Breast epithelium (tissue), 4 donors: ENCODE measurements at places on chromosomes 13 and 19. TPM values are rescaled to one million over a fixed set of nuclear protein-coding genes. Genes with fewer than 3 reads are reported as not detected.

DNA sequence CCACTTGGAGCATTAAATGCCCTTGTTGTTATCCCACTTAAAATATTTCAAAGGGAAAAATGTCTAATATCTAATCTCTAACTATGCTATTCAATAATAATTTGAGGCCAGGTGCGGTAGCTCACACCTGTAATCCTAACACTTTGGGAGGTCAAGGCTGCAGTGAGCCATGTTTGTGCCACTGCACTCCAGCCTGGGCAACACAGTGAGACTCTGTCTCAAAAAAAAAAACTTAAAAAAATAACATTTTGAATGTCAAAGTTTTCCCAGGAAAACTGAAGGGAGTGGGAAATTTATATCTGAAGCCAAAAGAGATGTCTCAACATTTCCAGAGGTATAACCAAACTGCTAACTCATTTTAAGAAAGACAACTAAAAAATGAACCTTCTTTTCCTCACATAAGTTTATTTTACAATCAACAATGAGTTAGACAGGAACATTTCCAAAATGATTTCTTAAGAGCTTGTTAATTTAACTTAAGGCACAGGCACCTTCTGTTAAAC is 47.9 kb downstream of the CAB39L start:
- DNase-seq = no peak

FGF22 gene
- 0.48 TPM for total RNA-seq

TTC9B gene
- not detected for total RNA-seq

KCNN4 gene
- 28.2 TPM for total RNA-seq

GRCh38 chr13:65756071-65756671 is 1474.0 kb downstream of the PCDH9 start:
- DNase-seq = no peak

OR10H1 gene
- not detected for total RNA-seq

- DNase-seq = no peak
These were observed 110.5 kb downstream of the COG6 start for GRCh38 chr13:39765801-39766463.

GRCh38 chr13:36997716-36998427 is 1.3 kb downstream of the ALG5 start:
- no peak for DNase-seq

SLC25A41 gene
- not detected for total RNA-seq

PEX11G gene
- 5.4 TPM for total RNA-seq

GRCh38 chr13:32048816-32049215 is 17.2 kb downstream of the FRY start:
- DNase-seq = no peak

- DNase-seq = no peak
These were observed 41.4 kb upstream of the GPI start for GRCh38 chr19:34323433-34324204.

DNA sequence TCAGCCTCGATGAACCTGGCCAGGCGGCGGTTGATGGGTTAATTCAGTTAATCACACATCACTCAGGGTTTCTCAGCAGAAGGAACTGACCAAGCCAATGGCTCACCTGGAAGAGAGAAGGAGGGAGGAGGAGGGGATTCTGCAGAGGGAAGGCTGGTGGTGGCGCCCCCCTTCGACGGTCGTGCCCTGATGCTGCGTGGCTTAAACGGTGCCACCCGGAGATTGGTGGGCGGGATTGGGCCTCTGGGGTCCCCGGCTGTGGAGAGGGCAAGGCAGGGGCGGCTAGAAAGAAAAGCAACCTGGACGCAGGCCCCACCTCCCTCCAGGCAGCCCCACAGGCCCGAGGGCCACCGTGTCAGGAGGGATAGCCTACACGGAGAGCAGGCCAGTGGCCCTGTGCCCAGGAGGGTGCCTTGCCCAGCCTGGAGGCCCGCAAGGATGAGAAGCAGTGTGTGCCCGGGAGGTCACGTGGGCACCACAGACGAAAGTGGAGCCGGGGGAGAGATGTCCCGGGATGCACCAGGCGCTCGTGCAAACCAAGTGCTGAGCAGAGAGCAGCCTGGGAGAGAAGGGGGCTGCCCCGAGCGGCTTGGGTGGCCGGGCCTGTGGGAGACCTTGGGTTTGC is 16.0 kb downstream of the CSNK1G2 start:
- no peak for DNase-seq

ATP12A gene
- not detected for total RNA-seq

ZNF492 gene
- total RNA-seq = 1.2 TPM

PRTN3 gene
- not detected for total RNA-seq

DNA sequence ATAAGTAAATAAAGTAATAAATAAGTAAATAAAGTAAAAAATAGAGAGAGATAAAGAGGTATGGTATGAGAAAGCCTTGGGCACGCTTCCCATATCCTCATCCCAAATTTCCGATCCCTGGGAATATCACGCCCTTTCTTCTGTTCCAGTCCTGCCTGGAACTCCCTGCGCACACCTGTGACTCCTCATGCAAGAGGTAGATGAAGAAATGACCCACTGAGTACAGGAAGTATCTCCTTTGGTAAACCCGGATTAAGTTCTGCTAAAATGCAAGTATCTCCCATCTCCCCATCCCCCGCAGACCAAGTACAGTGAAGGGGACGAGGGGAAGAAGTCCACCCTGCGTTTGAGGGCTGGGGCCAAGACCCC is 399 bp upstream of the ZNF136 start:
- no peak for DNase-seq

DNA sequence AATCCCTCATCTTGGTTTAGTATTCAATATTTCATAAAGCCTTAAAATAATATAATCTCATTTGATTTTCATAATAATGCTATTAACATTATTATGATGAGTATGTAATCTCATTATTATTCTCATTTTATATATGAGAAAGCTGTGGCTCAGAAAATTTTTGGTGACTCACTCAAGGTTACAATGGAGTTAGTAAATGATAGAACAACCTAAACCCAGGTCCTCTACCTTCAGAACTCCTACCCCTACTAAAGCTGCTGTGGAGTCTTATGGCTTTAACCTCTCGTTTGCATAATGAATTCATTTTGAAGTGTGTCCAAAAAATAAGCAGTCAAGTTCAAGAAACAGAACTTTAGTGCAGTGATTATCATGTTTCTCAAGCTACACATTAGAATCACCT is 226.3 kb downstream of the TBC1D4 start:
- no peak for DNase-seq

GRCh38 chr19:34838753-34839431 is 65.9 kb upstream of the ZNF599 start:
- DNase-seq = no peak

LCP1 gene
- total RNA-seq = 94.9 TPM

DNA sequence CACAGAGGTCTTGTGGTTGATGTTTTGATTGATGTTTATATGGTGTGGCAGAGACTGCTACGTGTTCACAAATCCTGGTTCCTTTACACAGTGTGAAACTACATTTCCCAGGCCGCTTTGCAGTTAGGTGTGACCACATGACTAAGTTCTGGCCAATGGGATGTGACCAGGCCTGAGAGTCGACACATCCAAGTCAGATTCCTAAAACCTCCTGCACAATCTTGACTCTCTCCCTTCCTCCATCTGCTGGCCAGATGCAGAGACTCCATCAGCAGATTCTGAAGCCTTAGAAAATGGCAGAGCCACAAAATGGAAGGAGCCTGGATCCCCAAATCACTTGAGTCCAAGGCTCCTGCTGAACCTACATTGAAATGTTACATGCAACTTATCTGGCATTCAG is 12.6 kb downstream of the CD37 start:
- DNase-seq = no peak

ADGRE2 gene
- 1.9 TPM for total RNA-seq

- no peak for DNase-seq
These were observed 119.8 kb upstream of the STARD13 start for GRCh38 chr13:33405371-33405770.

CCDC124 gene
- total RNA-seq = 47.9 TPM

CYSLTR2 gene
- total RNA-seq = 0.33 TPM

GRCh38 chr19:48752496-48753365 is at the start of gene FUT1:
Gene FUT1 (minus strand): TSS chr19:48752641. CDS start chr19:48751281, 1,360 bp downstream.
- peak; percentile 87 for DNase-seq

CCDC8 gene
- 29.7 TPM for total RNA-seq

VSTM2B gene
- total RNA-seq = not detected

IQCN gene
- total RNA-seq = 7.0 TPM

DNA sequence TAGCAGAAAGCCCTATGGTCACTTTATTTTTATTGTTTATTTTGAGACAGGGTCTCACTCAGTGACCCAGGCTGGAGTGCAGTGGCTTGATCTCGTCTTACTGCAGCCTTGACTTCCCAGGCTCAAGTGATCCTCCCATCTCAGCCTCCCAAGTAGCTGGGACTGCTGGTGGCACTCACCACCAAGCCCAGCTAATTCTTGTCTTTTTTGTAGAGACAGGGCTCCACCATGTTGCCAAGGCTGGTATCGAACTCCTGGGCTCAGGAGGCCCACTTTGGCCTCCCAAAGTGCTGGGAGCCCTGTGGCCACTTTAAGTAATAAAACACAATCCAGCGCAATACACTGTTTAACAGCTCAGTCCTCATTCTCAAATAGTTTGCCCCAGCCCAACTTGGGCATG is 69.3 kb downstream of the NUFIP1 start:
- no peak for DNase-seq

GRCh38 chr13:101190976-101191375 is 225.3 kb downstream of the NALCN start:
- no peak for DNase-seq

DNA sequence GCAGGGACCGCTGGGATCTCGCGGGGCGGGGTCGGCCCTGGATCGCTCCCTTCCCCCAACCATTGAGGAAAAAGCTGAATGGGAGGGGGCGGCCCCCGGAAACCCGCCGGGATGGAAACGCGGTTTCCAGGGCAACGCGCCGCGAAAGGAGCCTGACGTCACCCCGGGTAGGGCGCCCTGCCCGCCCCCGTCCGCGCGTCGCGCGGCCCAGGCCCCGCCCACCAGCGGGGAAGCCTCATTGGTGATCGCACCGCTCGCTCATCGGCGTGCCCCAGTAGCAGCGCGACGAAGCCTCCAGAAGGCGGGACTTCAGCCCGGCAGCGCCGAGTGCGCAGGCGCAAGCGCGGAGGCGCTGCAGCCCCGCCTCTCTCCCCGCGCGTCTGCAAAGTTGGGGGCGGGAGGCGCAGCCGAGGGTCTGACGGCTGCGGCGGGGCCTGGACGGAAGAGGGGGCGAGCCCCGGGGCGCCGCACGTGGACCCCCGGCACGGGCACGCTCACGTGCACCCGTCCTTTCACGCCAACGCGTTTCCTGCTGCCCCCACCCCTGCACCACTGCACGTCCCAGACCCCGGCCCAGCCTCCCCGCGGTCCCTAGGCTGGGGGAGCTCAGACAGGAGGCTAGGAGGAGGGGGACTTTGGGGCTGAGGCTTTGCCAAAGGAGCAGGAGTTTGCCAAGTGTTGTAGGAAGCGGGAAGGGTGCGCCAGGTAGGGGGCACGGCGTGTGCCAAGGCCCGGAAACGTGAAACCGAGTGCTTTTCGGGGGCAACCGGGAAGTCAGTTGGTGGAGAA is 8.2 kb upstream of the CIRBP start:
- DNase-seq = peak; percentile 95
